ENCODE measurements at places on chromosomes 7 and 10.

GRCh38 chr10:123772645-123773508 is 106.7 kb downstream of the GPR26 start:
- no peak for DNase-seq

GRCh38 chr10:58967551-58968388 is 208.7 kb upstream of the PHYHIPL start:
- no peak for DNase-seq

GRCh38 chr10:30959836-30960210 is 71.8 kb downstream of the ZNF438 start:
- no peak for DNase-seq

DNA sequence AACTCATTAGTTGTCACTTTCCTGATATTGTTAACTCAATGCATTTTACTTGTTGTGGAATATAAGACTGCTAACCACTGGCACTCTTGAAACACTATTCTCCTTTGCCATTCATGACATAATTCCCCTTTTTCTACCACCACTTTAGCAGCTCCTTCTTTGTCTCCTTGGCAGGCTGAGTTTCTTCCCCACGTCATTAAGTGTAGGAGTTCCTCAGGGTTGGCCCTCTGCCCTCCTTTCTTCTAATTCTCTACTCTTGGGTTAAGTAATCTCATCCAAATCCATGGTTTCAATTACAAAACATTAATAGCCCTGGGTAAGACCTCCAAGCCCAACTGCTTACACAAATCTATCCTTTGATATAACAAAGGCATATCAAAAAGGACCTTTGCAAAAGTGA is 175.1 kb downstream of the HGF start:
- DNase-seq, result no peak

GRCh38 chr10:20256969-20257368 is 440.7 kb downstream of the PLXDC2 start:
- no peak for DNase-seq

DNA sequence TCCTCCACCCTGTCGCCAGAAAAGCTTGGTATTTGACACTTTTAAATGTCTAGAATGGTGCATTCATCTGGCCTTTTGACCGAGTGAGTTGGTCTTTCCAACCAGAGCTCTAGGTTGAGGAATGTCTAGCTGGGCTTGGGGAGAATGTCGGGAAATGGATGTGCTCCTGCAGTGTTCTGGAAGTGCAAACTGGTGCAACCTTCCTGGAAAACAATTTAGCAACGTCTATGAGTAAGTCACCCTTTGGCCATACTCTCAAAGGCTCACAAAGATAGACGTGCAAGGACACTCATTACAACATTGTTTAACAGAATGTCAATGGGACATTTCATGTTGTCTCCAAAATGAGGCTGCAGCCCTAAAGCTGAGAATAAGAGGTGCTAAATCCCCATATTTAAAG is 12.2 kb upstream of the NMT2 start:
- no peak for DNase-seq

GRCh38 chr10:133046390-133046765 is 41.3 kb upstream of the ADGRA1 start:
- DNase-seq, result no peak

DNA sequence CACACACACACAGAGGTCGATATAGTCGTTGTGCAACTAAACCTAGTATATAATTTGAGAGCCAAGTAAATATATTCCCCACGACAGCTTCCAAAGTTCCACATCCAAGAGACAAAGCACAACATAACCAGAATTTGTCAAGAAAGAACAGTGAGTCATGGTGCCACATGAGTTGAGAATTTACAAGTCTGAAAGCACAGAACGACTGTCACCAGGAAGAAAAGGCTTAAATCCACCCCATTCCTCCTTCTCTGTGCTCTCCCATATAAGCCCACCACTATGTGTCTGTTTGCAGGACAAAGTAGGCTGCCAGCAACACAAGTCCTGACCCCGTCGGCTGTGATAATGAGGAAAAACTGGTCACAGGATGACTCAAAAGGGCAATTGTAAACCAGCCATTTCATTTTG is 32.8 kb downstream of the GSAP start:
- DNase-seq, result no peak

DNA sequence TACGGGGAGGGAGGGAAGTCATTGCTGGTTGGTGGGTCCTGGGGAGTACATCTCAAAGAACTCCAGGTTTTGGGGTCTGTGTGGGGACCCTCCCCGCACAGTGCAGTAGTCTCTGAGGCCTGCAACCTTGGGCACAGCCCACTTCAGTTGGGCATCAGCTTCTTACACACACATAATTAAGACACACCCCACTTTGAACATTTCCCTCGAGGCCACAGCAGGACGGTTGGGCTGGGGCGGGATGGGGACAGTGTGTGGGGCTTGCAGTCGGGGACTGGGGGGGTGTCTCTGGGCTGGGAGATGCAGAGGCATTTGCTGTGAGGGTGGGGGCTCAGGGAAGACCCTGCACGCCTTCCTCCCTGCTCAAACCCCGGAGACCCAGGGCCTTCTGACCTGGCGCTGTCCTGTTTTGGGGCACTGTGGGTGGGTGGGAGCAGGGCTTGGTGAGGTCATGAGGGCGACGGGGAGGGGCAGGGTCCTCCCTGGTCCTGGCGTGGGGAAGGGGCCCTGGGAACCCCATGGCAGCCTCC is 1.3 kb downstream of the LFNG start:
- DNase-seq, result no peak

DNA sequence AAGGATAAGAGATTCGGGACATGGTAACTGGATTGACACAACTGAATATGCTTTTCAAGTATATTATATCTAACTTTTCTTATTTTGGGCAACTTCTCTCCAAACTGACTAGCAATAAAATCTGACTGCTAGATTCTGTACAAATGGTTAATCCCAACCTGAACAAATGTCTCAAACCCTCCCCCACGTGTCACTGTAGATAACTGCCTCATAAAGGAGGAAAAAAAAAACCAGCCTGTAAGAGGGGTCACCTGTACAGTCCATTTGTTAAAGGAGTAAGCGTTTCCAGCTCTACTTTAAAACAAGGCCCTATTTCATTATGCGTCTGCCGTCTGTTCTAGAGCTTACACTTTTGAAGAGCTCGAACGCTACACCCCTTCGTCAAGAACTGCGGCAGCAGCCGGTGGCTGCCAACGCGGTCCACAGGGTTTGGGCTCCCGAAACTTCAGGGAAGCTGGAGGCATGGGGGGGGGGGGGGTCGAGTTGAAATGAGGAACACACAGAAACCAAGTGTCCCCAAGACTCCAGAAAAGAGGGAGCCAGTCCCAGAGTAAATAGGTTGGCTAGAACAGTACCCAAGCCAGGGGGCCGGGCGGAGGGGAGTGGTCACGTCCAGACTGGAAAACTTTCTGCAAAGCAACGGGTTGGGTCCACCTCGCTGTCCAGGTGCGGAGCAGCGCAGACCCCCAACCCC is 492 bp downstream of the COG5 start:
- no peak for DNase-seq

DNA sequence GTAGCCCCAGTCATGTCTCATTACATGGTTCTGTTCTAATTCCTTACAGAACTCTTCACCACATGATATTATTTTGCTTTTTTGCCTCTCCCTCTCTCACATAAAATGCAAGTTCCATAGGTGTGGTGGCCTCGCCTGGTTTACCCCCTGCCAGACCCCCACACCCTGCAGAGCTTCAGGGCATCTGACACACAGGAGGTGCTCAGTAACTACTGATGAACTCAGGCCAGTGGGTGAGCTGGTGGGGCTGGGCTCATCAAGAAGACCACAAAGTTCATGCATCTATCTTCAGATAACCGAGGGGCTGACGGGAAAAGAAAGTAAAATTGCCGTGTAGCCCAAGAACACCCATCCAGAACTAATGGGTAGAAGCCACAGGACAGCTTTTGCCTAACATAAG is 253.1 kb downstream of the GRID1 start:
- no peak for DNase-seq

DNA sequence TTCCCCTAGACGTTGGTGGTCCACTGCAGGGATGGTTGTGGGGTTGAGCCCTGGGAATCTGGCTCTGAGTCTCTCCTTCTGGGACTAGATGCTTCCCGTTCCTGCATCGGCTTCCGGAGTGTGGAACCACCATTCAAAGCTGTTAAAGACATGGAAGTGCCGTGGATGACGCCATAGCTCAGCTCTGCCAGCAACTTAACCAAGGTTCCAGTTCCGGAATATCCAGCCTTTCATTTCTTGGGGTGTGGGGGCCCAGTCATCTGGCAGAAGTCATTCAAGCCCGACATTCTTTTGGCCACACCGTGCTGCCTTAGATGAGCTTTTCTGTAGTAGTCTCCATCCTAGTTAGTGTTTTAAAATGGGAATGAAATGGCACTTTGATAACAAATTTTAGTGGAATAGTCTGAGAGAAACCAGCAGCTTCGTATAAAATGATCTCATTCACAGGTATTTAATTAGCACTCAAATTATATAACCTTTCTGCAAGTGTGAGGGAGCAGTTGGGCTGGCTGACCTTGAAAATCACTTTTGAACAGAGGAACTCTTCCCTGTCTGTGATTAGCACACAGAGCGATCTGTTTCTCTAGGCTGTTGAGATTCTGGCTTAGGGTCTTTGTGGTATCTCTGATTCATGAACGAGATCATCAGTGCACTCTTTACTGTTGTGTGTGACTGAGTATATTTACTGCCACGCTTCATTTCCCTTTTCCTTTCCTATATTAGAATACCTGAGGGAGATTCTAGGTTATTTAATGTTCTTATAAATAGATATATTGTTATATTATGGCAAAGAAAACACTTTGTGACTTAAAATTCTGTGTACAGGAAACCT is 19.9 kb downstream of the LMTK2 start:
- DNase-seq, result no peak

- no peak for DNase-seq
Measured at GRCh38 chr10:44567471-44567870, 182.6 kb upstream of the CXCL12 start.

Measured in CD4-positive, alpha-beta T cell treated with Interleukin-15 for 1 hour (primary cell).